ENCODE measurements at places on chromosomes 1 and 21. TPM values are rescaled to one million over a fixed set of nuclear protein-coding genes. Genes with fewer than 3 reads are reported as not detected.

Gene OMA1
- 33.4 TPM for polyA plus RNA-seq

DNA sequence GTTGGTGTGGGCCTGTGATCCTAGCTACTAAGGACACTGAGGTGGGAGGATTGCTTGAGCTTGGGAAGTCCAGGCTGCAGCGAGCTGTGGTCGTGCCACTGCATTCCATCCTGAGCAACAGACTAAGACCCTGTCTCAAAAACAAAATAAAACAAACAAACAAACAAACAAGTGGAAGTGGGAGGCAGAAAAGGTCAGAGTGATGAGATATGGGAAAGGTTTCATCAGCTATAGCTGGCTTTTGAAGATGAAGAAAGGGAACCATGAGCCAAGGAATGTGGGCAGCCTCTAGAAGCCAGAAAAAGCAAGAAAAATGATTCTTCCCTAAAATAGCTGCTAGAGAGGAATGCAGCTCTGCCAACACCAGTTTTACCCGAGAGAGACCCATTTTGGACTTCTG is 10.6 kb upstream of the NUCKS1 start:
- no peak for DNase-seq

DNA sequence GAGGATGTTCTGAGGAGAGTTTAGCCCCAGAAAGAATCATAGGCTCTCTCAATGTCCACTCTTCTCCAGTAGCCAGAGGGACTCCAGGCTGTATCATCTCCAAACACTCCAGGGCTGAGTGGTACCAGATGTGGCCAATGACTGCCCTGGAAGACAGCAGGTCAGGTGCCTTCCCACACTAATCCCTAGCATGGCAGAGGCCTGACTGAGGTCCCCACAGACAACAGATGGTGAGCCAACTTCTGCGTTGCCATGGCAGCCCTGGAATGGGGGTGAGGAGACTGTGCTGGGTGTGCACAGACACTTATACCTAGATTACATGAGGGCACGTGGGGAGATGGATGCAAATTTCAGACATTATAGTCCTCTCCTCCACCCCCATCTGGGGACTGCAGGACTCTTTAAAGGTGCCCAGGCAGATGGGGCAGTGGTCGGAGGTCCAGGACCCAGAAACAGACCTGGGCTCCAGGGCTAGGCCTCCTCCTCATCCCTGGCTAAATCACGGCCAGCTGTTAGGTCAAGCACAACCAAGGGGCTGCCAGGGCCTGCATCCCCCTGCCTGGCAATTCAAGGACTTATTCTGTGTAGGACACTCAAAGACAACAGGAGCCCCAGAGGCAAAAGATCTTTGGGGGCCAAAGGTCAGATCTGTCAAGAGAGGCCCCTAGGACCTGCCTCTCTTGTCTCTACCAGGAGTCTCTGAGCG is 42.9 kb downstream of the CAMK2N1 start:
- DNase-seq: no peak

Gene HSD3B2
- not detected for polyA plus RNA-seq

GRCh38 chr1:222530852-222531251 is 17.1 kb downstream of the HHIPL2 start:
- DNase-seq: no peak

DNA sequence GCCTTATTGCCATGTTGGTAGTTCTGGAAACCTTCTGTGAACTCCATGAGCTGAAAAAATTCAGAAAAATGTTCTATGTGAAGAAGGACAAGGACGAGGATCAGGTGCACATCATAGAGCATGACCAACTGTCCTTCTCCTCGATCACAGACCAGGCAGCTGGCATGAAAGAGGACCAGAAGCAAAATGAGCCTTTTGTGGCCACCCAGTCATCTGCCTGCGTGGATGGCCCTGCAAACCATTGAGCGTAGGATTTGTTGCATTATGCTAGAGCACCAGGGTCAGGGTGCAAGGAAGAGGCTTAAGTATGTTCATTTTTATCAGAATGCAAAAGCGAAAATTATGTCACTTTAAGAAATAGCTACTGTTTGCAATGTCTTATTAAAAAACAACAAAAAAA is 57.4 kb downstream of the KCNK1 start:
- no peak for DNase-seq

DNA sequence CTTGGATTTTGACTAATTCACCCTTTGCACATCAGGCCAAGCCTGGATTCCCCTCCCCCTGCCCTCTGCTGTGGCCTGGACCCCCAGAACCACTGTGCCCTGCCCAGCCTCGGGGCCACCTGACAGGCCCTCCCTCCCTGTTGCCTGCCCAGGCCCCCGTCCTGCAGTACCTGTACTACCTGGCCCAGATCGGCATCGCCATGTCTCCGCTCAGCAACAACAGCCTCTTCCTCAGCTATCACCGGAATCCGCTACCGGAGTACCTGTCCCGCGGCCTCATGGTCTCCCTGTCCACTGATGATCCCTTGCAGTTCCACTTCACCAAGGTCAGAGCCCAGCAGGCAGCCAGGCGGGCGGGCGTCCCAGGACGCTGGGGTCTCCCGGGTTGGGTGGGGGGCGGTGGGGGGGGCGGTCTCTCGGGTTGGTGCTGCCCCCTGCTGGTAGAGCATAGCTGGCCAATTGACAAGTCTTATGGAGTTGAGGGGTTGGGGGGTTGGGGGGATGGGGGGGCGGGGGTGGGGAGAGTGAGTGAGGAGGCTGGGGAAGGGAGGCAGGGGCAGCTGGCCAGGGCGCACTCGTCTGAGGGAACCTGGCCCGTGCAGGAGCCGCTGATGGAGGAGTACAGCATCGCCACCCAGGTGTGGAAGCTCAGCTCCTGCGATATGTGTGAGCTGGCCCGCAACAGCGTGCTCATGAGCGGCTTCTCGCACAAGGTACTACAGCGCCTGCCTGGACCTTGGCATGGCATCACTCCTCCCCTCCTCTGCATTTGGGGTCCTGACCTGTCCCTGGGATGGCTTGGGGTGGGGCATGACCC is 10.7 kb downstream of the AMPD2 start:
- DNase-seq: no peak

Gene PIGV
- polyA plus RNA-seq: 6.5 TPM

Gene GBP2
- polyA plus RNA-seq: 29.2 TPM

Gene SPATC1L
- polyA plus RNA-seq: 4.2 TPM

GRCh38 chr1:22788254-22788661 is 77.6 kb downstream of the EPHB2 start:
- DNase-seq: no peak

DNA sequence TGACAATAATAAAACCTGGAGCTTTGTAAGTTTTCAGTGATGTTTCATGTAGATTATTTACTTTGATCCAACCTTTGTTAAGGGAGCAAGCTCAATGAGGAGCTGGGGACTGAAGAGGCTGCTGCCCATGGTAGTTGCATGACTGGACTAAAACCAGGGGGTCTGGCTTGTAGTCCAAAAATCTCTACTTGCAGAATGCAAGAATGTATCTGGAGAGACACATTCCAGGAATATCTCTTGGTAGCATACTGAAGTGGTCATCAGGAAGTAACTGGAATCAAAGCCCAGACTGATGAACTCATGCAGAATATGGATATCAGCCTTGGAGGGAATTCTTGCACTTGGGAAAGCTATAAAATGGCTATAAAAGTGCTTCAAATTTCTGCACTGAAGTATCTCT is 5.8 kb upstream of the KIAA0040 start:
- DNase-seq: no peak

Gene CD1E
- polyA plus RNA-seq: 0.48 TPM

DNA sequence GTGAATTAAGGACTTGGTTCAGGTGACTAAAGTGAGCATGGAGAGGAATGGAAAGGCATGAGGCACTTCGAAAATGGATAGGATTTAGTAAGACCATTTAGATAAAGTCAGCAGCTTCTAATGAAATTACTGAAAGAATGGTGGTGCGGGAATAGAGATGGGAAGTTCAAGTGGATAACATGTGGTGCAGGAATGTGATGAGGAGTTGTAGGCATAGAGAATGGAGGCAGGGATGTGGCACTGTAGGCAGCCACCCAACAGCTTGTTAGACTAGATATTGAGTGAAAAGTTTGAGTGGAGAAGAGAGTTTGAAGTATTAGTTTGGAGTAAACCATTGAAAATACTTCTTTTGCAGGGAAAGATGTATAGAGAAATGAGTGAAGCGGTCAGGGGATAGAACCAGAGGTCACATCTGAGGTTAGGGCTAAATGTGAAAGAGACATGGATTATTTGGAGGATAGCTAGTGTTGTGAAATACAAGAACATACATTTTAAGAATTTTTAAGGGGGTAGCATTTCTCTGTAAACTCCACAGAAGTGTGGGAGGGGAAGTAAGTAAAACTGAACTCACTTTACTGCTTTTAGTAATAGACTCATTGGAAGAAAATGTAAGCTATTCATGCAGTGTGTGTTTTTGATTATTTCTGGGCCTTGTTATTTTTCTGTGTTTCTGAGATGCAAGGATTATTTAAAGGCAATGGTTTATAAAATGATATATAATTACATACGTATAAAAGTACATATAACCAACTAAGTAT is 46.2 kb downstream of the DYRK1A start:
- no peak for DNase-seq

Gene KCNE2
- polyA plus RNA-seq: 0.80 TPM

DNA sequence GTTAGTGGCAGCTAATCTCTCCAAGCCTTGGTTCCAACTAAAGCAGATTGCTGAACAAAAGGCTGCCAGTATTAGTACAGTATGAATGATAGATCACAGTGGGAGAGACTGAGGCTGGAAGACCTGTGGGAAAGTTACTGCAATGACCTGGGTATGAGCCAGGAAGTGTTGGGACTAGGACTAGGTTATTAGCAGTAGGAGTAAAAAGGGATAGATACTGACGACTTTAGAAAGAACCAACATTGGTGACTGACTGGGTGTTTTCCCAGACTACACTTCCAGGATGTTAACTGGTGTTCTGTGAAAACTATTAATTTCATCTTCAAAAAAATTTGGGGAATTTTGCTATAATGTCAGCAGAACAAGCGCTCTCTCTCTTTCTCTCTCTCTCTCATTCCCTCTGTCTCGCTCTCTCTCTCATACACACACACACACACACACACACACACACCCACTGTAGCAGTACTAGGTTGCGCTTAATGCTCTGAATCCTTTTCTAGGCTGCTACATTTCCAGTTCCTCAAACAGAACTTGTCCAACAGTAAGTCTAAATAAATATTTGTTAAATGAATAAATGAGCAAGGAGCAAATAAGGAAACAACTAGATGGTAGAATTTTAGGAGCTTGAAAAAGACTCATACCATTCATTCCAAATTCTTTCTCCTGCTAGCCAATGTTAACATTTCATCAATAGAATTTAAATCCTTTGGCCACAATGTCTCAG is 47.6 kb upstream of the RGS8 start:
- DNase-seq: no peak

- no peak for DNase-seq
Observed at GRCh38 chr1:96632045-96632664, 89.4 kb upstream of the PTBP2 start.

Gene KCNQ4
- polyA plus RNA-seq: 36.6 TPM

DNA sequence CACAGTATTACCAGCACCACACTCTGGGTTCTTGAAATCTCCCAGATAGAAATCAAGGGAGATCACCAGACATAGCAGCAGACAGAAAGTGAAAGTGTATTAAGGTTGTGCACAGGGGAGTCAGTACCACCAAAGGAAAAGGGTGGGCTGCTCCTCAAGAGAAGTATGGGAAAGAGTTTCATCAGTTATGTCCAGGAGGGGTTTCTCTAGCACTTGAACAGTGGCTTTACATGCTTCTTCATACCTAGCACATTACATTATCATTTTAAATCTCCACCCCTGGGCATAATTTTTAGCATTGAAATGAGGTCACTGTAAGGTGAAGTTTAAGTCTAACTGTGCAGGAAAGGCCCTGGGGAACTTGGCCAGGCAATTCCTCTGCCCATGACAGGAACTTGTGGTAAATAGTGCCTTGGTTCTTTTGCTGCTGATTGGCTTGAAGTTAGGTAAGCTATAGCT is 601.0 kb downstream of the NUF2 start:
- DNase-seq: no peak

Gene RNU5D-1
- not detected for polyA plus RNA-seq

Gene ELOA
- polyA plus RNA-seq: 33.8 TPM

Data from muscle of arm (tissue), 14 donors.